ENCODE measurements at places on chromosomes 13 and 19.

GRCh38 chr19:51341976-51342580 is at the start of gene VSIG10L:
TSS of gene VSIG10L (minus strand) at chr19:51342139. CDS start at chr19:51342124, 15 bp downstream.
- DNase-seq = no peak

DNA sequence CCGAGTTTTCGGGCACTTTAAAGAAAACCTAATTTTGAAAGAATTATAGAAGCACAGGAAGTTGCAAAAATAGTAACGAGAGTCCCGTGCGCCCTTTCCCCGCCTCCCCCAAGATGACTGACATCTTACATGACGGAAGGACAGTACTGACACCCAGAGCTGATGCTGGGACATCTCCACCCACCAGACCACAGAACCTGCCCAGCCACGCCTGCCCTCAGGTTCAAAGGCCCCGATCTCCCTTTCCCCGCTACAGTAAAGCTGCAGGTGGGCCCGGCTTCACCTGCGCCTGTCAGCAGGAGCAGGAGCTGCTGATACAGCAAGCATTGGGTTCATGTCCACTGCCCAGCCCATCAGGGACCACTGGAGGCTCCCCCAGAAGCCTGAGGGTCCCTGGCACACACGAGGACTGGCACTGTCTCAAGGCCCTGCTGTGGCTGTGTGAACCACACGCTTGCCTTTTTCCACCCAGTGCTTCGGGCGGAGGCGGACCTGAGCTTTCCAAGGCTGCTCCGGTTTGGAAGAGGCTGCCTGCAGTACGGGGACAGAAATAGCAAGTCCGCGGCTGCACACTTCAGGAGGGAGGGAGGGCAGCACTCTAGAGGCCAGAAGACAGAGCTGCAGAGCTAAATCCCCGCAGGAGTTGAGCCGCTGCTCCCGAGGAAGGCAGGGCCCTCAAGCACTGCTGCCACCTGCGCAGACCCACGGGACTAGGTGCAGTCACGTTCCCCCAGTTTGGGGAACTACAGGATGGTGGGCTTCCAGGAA is 8.7 kb downstream of the MAP2K2 start:
- DNase-seq = no peak

DNA sequence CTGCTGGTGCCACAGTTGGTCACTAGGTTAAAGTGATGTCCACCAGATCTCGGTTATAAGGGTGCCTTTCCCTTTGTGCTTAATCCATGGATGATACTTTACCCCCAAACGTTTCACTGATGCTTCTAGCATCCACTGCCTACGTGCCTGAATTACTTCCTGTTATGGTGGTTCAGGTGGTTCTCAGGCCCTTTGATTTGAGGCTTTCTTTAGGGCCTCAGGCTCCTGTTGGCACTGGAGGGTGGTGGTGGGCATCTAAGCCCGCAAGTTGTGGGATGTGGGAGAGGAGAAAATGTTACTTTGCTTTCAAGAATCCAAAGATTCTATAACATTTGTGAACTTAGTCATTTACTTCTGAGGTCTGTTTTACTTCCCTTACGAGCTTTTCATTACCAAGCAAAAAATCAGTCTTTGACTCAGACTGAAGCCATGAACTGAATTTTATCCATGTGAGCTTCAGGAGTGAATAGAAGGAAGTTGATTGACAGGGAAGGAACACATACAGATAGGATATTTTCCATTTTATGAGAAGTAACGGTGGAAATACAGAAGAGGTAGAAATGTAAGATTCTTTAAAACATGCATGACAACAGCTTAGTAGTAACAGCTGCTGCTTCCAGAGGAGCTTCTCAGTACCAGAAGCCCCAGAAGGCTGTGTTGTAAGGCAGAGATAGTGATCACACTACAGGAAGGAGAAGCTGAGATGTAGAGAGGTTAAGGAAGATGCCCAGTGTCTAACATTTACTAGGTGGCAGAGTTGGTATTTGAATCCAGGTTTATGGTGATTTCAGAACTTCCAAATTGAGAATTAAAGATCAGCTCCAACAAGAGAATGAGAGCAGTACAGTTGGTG is 65.0 kb downstream of the ARHGEF7 start:
- no peak for DNase-seq

DNA sequence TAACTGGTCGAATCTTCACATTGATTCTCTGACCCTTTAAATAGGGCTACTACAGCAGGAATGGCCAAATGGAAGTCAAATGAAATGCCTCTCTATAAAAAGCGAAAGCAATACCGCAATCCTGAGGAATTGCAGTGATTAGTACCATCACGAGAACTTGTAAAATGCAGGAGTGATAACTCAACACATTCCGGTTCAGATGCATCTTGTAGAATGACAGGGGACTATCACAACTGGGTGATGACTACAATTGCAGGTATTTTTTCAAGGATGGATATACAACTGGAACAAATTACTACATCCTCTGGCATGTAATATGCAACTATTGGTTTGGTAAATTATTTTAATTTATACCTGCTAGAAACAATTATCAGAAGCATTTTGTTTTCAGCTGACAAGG is 140.4 kb downstream of the PCDH20 start:
- no peak for DNase-seq

DNA sequence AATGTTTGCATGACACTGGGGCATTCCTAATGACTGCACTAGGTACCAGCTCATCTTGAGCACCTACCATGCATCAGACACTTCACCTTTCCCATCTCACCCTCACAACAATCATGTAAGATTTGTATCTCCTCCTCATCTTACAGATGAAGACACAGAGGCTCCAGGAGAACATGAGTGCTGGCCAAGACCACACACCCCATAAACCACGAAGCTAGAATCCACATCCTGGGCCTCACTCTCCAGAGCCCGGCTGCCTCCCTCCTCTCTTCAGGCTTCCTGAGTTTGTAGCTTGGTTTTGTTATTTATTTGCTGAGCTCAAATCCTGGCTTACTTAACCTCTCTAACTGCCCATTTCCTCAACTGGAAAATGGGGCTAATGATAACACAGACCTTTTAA is 25.9 kb downstream of the FAM216B start:
- no peak for DNase-seq

DNA sequence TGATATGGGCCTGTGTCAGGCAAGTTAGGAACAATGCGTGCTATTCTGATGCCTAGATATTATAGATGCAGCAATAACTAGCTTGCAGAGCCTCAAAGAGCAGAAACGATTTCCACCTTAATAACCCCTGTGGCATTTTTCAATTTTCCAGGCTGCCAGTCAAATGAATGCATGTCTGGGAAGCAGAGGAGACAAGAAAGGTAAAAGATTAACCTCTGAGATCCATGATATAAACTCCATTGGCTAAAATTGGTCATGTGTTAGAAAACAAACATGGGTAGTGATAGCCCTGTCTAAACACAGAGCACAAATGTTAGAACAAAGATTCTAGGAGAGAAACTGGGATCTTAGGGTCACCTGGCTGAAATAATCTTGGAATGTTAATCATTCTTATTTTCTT is 811.1 kb downstream of the DIAPH3 start:
- DNase-seq = no peak

DNA sequence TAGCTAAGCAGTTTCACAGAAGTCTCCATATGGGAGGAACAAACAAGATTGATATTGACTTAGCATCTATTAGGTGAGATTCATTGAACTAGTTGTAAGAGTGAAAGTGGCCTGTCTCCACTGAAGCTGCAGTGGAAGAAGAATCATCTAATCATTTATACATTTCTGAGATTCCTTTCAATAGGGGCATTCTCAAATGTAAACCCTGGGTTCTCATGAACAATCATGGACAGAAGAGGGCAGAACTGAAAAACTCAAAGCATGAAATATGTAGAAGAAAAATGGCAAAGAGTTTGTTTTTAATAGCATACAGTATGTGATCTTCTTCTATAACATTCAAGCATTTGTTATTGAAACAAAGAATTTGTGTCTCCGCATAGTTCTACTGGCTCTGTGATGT is 17.6 kb upstream of the POSTN start:
- DNase-seq = no peak

GRCh38 chr13:73998631-73999030 is 135.6 kb downstream of the KLF12 start:
- DNase-seq = no peak

- DNase-seq = no peak
Observed at GRCh38 chr19:53982611-53983010, 8.8 kb upstream of the CACNG6 start.

All from stimulated activated CD8-positive, alpha-beta memory T cell treated with anti-CD3 and anti-CD28 coated beads, Interleukin-7, amount 100 ng/mL, for 48 hours (primary cell).